Neural crest cell (in vitro differentiated cells): ENCODE measurements at places on chromosomes 7 and 10. TPM values are rescaled to one million over a fixed set of nuclear protein-coding genes. Genes with fewer than 3 reads are reported as not detected.
A peak's percentile ranks its signal among the peaks of the same experiment; 100 is the strongest.

DNA sequence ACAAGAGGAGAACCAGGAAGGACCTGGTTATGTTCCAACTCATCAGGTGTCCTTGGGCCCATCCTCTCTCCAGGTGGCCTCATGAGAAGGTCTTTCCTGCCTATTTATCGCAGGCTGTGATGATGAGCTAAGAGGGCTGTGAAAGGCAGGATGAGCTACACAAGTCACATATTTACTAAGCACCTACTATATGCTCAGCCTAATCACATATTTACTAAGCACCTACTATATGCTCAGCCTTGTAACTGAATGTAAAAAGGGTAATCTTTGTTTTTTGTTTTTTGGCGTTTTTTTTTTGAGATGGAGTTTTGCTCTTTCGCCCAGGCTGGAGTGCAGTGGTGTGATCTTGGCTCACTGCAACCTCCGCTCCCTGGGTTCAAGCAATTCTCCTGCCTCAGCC, 44.2 kb upstream of the NPFFR1 start:
- no peak overlapping the region for H3K4me3 ChIP-seq
- H3K27me3 ChIP-seq, result no peaks in the 10 kb centered on the region
- no peak overlapping the region for H3K27ac ChIP-seq
- H3K4me1 ChIP-seq, result peaks cover 10% of the 10 kb centered on the region

- DNase-seq, result no peak
- no peaks in the 10 kb centered on the region for H3K27me3 ChIP-seq
- H3K4me3 ChIP-seq, result no peak overlapping the region
- H3K36me3 ChIP-seq, result no peaks in the 10 kb centered on the region
Measured at GRCh38 chr10:59895629-59896116, 10.7 kb downstream of the CCDC6 start.

DNA sequence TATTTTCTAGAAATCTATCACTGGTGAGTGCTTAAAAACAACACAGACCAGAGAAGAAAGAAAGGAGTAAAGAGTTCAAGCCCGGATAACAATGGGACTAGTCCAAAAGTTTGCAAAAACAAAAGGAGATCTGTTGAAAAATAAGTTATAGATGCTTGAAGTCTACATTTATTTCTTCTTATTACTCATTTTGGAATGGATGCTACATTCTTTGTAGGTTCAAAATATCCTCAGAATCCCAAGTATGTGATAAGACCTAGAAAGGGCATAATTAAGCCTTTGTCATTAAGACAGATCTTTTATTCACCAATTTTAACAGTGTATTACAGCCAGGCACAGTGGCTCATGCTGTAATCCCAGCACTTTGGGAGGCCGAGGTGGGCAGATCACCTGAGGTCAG, 42.7 kb upstream of the ITGB8 start:
- no peak overlapping the region for H3K27ac ChIP-seq
- no peak overlapping the region for H3K4me3 ChIP-seq
- no peak for DNase-seq
- H3K27me3 ChIP-seq, result no peaks in the 10 kb centered on the region

GRCh38 chr10:123026302-123026701, 17.5 kb downstream of the ACADSB start:
- H3K36me3 ChIP-seq, result no peaks in the 10 kb centered on the region
- no peak for DNase-seq
- no peak overlapping the region for H3K4me3 ChIP-seq
- peaks cover 18% of the 10 kb centered on the region for H3K4me1 ChIP-seq
- H3K27me3 ChIP-seq, result no peaks in the 10 kb centered on the region

Gene ZCWPW1
- total RNA-seq, result 1.8 and 2.0 TPM in 2 replicates

- peaks cover 7% of the 10 kb centered on the region for H3K4me1 ChIP-seq
- no peaks in the 10 kb centered on the region for H3K36me3 ChIP-seq
- no peak overlapping the region for H3K4me3 ChIP-seq
- no peaks in the 10 kb centered on the region for H3K27me3 ChIP-seq
- no peak overlapping the region for H3K27ac ChIP-seq
- DNase-seq, result no peak
Measured at GRCh38 chr7:36677769-36678437, 46.4 kb downstream of the AOAH start.

DNA sequence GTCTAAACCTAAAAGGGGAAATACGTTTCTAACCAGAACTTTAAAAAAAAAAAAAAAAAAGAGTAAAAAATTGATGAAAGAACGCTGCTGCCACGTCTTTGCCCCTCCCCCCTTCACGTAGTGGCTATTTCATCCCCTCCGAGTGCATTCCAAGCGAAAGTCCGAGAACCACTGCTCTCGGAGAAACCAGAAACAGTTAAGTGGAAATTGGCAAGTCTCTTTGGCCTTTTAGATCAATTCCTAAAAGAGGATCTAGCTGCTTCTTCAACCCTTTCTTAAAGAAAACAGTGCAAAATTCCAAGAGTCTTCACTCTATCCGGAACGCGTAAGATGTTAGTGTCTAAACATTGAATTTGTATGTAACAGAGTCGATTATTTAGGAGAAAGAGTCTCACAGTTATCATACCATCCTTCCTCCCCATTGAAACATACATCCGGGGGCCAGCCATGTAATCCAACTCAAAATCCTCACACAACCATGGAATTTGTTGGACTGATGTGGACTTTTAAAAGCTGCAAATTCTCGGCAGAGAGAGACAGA, 1.1 kb downstream of the P4HA1 start:
- peak overlapping the region; percentile 92 for H3K4me3 ChIP-seq
- H3K4me1 ChIP-seq, result peaks cover 42% of the 10 kb centered on the region
- H3K36me3 ChIP-seq, result peaks cover 3% of the 10 kb centered on the region
- peak; percentile 48 for DNase-seq
- no peaks in the 10 kb centered on the region for H3K27me3 ChIP-seq

Gene ZNF727
- total RNA-seq, result not detected in 2 replicates

Gene AS3MT
- total RNA-seq, result 10.4 and 11.2 TPM in 2 replicates

DNA sequence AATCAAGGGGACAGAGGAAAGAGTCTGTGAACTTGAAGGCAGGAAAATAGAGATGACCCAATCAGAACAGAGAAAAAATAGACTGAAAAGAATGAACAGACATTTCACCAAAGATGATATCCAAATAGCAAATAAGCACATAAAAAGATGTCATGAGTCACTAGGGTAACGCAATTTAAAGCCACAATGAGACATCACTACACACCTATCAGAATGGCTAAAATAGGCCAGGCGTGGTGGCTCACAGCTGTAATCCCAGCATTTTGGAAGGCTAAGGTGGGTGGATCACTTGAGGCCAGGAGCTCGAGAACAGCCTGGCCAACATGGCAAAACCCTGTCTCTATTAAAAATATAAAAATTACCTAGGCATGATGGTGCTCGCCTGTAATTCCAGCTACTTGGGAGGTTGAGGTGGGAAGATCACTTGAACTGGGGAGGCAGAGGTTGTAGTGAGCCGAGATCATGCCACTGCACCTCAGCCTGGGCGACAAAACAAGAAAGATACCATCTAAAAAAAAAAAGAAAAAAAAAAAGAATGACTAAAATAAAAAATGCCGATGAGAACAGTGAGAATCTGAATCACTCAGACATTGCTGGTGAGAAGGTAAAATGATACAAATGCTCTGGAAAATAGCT, 100.9 kb downstream of the LHPP start:
- H3K4me1 ChIP-seq, result peaks cover 29% of the 10 kb centered on the region
- no peak for DNase-seq
- no peak overlapping the region for H3K27ac ChIP-seq
- H3K4me3 ChIP-seq, result no peak overlapping the region
- H3K27me3 ChIP-seq, result no peaks in the 10 kb centered on the region
- H3K36me3 ChIP-seq, result no peaks in the 10 kb centered on the region

Gene SORCS3
- 3.3 and 3.4 TPM in 2 replicates for total RNA-seq

Gene LRWD1
- 36.7 and 43.2 TPM in 2 replicates for total RNA-seq

DNA sequence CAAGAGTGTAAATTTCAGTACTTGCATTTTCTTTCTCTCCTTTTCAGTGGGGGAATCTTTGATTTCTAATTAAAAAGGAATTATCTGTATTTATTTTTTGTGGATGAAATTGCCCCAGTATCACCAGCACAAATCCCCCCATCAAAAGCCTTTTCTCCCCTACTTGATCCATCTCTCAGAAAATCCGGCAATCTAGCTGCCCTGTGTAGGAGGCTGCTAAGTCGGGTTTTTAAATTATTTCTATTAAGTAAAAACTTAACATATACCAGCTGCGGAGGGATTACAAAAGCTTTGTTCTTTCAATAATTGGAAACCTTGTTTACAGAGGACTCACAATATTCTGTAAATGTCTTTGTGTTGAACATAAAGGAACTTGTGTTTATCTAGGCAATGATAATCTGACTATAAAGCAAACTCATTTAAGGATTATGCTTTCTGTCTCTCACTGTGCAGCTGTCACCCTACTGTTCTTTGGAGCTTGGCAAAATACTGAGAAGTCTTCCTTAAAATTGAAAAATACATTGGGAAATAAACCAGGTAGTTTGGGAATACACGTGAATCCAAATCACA, 177.4 kb upstream of the PRR15 start:
- H3K27ac ChIP-seq, result no peak overlapping the region
- no peaks in the 10 kb centered on the region for H3K36me3 ChIP-seq
- peaks cover 7% of the 10 kb centered on the region for H3K4me1 ChIP-seq

- H3K4me3 ChIP-seq, result no peak overlapping the region
- no peak for DNase-seq
- H3K36me3 ChIP-seq, result peaks cover 4% of the 10 kb centered on the region
- no peak overlapping the region for H3K27ac ChIP-seq
Measured at GRCh38 chr10:124728071-124728829, 15.9 kb downstream of the FAM53B start.

Gene ARHGAP12
- 33.0 and 33.2 TPM in 2 replicates for total RNA-seq

Gene TMEM225B
- total RNA-seq, result 0.91 and 1.8 TPM in 2 replicates

GRCh38 chr10:93816123-93816747, 58.5 kb downstream of the LGI1 start:
- H3K27me3 ChIP-seq, result peaks cover 17% of the 10 kb centered on the region
- H3K4me1 ChIP-seq, result peaks cover 24% of the 10 kb centered on the region
- no peak overlapping the region for H3K27ac ChIP-seq
- no peaks in the 10 kb centered on the region for H3K36me3 ChIP-seq
- peak; percentile 58 for DNase-seq
- peak overlapping the region; percentile 7 for H3K4me3 ChIP-seq

Gene ELAPOR2
- total RNA-seq, result 42.2 and 44.4 TPM in 2 replicates

Gene EPO
- total RNA-seq, result 0.23 and 0.30 TPM in 2 replicates

GRCh38 chr10:23015021-23015707, 80.2 kb upstream of the MSRB2 start:
- no peaks in the 10 kb centered on the region for H3K27me3 ChIP-seq
- no peak overlapping the region for H3K4me3 ChIP-seq
- DNase-seq, result no peak
- H3K36me3 ChIP-seq, result no peaks in the 10 kb centered on the region

GRCh38 chr10:93363891-93364648, 118.1 kb downstream of the MYOF start:
- no peaks in the 10 kb centered on the region for H3K36me3 ChIP-seq
- H3K27ac ChIP-seq, result no peak overlapping the region
- H3K27me3 ChIP-seq, result no peaks in the 10 kb centered on the region
- no peak overlapping the region for H3K4me3 ChIP-seq
- no peak for DNase-seq
- H3K4me1 ChIP-seq, result no peaks in the 10 kb centered on the region

Gene GSAP
- 2.1 and 2.2 TPM in 2 replicates for total RNA-seq

DNA sequence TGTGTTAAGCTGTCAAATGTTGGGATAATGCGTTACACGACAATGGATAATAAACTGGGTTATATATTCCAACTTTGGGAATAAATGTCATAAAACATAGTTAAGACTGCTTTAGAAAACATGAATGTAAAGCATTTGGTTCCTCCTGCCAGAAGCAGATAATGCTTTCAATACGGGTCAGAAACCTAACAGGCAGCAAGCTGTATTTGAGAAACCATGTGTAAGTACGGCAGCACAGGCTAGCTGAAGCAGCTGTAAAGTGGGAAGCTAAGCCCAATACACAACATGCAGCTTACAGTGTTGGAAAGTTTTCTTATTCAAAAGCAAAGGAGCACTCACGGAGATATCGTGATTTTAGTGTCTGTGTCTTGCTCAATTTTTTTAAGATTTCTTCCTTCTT, 46.5 kb downstream of the MALSU1 start:
- peaks cover 30% of the 10 kb centered on the region for H3K36me3 ChIP-seq
- no peak for DNase-seq
- no peak overlapping the region for H3K4me3 ChIP-seq
- H3K27me3 ChIP-seq, result no peaks in the 10 kb centered on the region
- no peak overlapping the region for H3K27ac ChIP-seq
- H3K4me1 ChIP-seq, result peaks cover 30% of the 10 kb centered on the region

DNA sequence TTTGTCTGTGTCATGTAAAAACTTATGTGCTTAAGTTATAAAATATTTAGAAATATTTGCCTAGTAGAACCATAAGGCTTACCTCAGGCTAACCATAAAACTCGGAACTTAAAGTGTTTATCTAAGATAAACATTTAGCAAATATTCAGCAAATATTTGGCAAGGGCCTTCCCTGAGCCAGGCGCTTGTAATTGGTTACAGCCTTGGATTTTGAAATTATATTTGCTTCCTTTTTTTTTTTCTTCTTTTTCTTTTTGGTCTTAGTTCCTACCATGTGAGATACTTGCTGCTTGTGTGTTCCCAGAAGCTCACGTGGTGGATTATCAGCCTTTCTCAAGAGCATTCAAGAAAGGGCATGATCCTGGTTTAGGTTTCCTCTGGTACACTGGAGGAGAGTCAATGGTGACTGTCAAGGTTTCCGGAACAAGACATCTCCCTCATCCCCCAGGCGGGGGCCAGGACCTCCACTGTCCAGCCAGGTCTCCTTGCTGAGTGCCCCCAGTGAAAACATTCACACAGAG, 5.2 kb upstream of the BRI3 start:
- H3K4me1 ChIP-seq, result peaks cover 7% of the 10 kb centered on the region
- no peak overlapping the region for H3K4me3 ChIP-seq
- H3K27me3 ChIP-seq, result no peaks in the 10 kb centered on the region
- no peak overlapping the region for H3K27ac ChIP-seq
- DNase-seq, result no peak

GRCh38 chr7:1894906-1895663, 225.0 kb downstream of the ELFN1 start:
- H3K4me1 ChIP-seq, result no peaks in the 10 kb centered on the region
- DNase-seq, result no peak
- no peak overlapping the region for H3K4me3 ChIP-seq
- H3K27me3 ChIP-seq, result no peaks in the 10 kb centered on the region
- no peaks in the 10 kb centered on the region for H3K36me3 ChIP-seq

GRCh38 chr10:111762114-111762513, 421.5 kb downstream of the GPAM start:
- no peak for DNase-seq
- peak overlapping the region; percentile 3 for H3K27ac ChIP-seq
- H3K27me3 ChIP-seq, result peaks cover 11% of the 10 kb centered on the region

DNA sequence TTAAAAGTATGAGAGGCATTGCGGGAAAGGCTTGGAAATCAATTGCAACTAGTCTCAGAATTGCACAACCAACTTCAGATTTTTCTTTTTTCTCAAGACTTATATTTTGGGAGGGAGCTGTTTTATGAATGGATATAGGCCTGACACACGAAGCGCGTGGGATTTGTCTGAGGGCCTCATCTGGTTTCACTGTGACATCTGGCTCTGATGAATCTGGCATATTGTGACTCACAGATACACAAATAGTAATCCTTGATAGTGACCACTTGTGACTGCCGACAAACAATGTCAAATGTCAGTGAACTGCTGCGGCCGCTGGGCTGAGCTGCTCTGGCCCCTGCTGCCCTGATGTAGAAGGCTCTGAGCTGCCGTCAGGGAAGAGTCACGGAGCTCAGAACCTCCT, 655.1 kb downstream of the INHBA start:
- no peak overlapping the region for H3K4me3 ChIP-seq
- no peak for DNase-seq
- peak overlapping the region; percentile 10 for H3K27ac ChIP-seq
- H3K36me3 ChIP-seq, result no peaks in the 10 kb centered on the region
